HFFc6 (cell line): ENCODE measurements at places on chromosomes 5 and 9. TPM values are rescaled to one million over a fixed set of nuclear protein-coding genes. Genes with fewer than 3 reads are reported as not detected.

GRCh38 chr5:983568-983967, 25.0 kb upstream of the NKD2 start:
- no peak for DNase-seq

Gene SH3GLB2
- 44.5 to 53.1 TPM (median 44.9 TPM) in 3 replicates for total RNA-seq

DNA sequence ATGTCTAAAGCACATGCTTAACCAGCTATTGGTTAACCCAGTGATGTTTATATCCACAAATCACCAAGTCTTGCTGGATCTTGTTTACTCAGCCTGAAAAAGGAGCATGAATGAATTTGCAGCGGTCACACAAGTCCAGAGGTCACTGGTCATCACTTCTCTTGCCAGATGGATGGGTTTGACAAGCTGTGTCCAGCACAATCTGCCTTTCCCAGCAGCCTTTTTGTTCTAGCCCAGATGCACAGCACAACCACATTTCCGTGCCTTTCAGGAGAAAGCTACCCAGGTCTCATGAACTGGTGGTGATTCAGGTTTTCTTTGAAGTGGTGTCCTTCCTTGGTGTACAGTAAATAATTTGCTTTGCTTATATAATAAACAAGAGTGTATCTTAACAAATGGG, 32.1 kb downstream of the TMEM252 start:
- DNase-seq = no peak

Gene BTNL8
- not detected in 3 replicates for total RNA-seq

GRCh38 chr5:2869471-2869870, 118.0 kb upstream of the IRX2 start:
- no peak for DNase-seq

- peak; percentile 41 for DNase-seq
Observed at GRCh38 chr5:42583322-42583721, 160.1 kb downstream of the GHR start.

DNA sequence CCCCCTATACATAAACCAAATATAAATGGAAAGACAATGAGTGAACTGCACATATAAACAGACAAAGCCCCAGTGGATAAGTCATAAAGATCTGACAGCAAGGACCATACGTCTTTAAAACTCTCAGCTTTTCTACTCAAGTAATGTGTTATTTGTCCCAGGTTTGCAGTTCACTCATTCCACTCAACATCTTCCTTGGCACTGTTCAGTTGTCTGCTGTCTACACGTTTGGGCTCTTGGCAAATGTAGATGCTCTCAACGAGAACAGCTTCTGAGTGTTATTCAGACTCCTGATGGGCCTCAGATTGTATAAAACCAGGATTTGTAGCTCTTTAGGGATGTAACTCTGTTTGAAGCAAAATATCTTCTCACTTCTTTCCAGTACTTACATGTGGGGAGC, 198.2 kb upstream of the SEMA6A start:
- no peak for DNase-seq

Gene THBS4
- total RNA-seq = 0.23 to 0.71 TPM (median 0.37 TPM) in 3 replicates

DNA sequence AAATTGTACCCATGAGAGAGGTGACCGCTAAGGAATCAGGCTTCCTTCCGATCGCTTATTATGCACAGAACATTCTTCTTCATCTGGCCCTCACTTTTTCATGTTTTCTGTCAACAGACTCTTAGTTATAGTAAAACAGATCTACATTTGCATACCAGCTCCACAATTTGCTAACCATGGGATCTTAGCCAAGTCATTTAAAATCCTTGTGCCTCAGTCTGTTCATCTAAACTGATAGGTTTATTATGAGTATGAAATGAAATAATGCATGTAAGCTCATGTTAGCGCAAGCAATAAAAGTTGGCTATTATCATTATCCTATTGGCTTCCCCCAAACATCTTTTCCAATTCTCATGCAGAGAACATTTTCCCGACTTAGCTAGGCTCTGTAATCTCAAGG, 42.3 kb downstream of the FGF1 start:
- DNase-seq = no peak

DNA sequence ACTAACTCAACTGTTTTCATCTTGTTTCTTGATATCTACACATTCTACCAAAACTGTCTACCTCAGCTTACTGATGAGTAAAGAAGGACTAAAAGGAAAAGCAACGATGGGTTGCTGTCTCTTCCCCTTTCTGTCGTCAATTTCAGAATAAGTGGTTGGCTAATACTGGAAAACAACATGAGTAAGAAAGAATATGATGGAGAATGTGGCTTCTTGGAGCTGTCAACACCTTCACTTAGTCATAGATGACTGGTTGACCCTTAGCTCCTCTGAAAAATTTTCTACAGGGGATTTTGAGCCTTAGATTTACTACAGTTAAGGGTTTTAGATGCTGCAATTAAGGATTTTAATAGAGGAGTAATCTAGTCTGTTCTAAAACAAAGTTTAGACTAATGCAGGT, 797.9 kb downstream of the TLE4 start:
- no peak for DNase-seq

- no peak for DNase-seq
Observed at GRCh38 chr5:176559683-176560082, 10.5 kb downstream of the CDHR2 start.

- no peak for DNase-seq
Observed at GRCh38 chr5:7208938-7209337, 187.0 kb upstream of the ADCY2 start.

DNA sequence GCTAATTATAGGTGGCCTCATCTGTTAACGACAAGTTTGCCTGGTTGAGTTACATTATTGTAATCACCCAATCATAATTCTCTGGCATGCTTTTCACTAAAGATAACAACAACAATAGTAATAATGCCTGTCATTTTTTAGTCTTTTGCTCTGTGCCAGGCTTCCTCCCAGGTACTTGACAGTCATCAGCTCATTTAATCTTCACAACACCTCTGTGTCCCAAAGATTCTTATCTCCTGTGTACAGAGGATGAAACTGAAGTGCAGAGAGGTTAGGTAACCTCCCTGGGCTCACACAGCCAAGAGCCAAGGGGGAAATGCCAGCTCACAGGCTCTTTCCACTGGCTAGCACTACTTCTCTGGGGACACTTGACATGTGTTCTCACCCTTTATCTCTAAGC, 77.5 kb downstream of the DAB2IP start:
- no peak for DNase-seq

GRCh38 chr9:69981686-69982445, 61.8 kb upstream of the MAMDC2 start:
- peak; percentile 51 for DNase-seq

Gene CCDC192
- not detected in 3 replicates for total RNA-seq

GRCh38 chr5:157516626-157517325, 56.8 kb downstream of the NIPAL4 start:
- peak; percentile 93 for DNase-seq

- no peak for DNase-seq
Observed at GRCh38 chr5:112648264-112648663, 89.4 kb upstream of the APC start.
